Activated naive CD4-positive, alpha-beta T cell treated with anti-CD3 and anti-CD28 coated beads, Interleukin-2, amount 10 ng/mL, durations not matched to agents 5 hours and 36 hours (primary cell): ENCODE measurements at places on chromosomes 2 and 18. TPM values are rescaled to one million over a fixed set of nuclear protein-coding genes. Genes with fewer than 3 reads are reported as not detected.

Gene COL4A3
- total RNA-seq = not detected

Gene PROKR1
- total RNA-seq = not detected

Gene POTEJ
- not detected for total RNA-seq

Gene GALR1
- not detected for total RNA-seq

Gene ADD2
- total RNA-seq = 18.8 TPM

Gene STAT4
- total RNA-seq = 166 TPM

Gene ALPI
- total RNA-seq = not detected

Gene CXCR1
- total RNA-seq = 0.53 TPM

Gene RAD51AP2
- total RNA-seq = not detected

Gene COA5
- total RNA-seq = 28.5 TPM

Gene TMEM17
- not detected for total RNA-seq

Gene DES
- total RNA-seq = not detected

Gene C1QL2
- not detected for total RNA-seq

Gene NPHP1
- not detected for total RNA-seq

Gene PELI1
- 27.7 TPM for total RNA-seq

Gene GKN2
- total RNA-seq = not detected

Gene ICOS
- total RNA-seq = 45.0 TPM

Gene CRACDL
- total RNA-seq = 0.20 TPM

Gene FEV
- total RNA-seq = not detected

Gene EVX2
- not detected for total RNA-seq

Gene GLI2
- 0.88 TPM for total RNA-seq

Gene MRPL19
- total RNA-seq = 31.0 TPM

Gene MSGN1
- not detected for total RNA-seq

Gene CCDC74A
- 2.6 TPM for total RNA-seq

Gene HOXD13
- not detected for total RNA-seq

Gene TCF23
- total RNA-seq = not detected

Gene KCNK3
- total RNA-seq = not detected

Gene SERPINB7
- not detected for total RNA-seq
